ENCODE measurements at places on chromosomes 16 and 17. TPM values are rescaled to one million over a fixed set of nuclear protein-coding genes. Genes with fewer than 3 reads are reported as not detected.

Gene KRTAP3-2
- total RNA-seq, result not detected

Gene GUCY2D
- not detected for total RNA-seq

Gene CD7
- total RNA-seq, result 1.3 TPM

- H3K4me1 ChIP-seq, result no peaks in the 10 kb centered on the region
- H3K36me3 ChIP-seq, result no peaks in the 10 kb centered on the region
- no peaks in the 10 kb centered on the region for H3K27me3 ChIP-seq
- DNase-seq, result no peak
These were observed 9.5 kb upstream of the CMIP start for GRCh38 chr16:81435103-81435502.

GRCh38 chr16:54400261-54400660, 113.7 kb upstream of the IRX3 start:
- H3K27me3 ChIP-seq, result no peaks in the 10 kb centered on the region
- H3K27ac ChIP-seq, result no peak overlapping the region
- no peaks in the 10 kb centered on the region for H3K4me1 ChIP-seq
- no peak for DNase-seq
- no peak overlapping the region for H3K4me3 ChIP-seq

DNA sequence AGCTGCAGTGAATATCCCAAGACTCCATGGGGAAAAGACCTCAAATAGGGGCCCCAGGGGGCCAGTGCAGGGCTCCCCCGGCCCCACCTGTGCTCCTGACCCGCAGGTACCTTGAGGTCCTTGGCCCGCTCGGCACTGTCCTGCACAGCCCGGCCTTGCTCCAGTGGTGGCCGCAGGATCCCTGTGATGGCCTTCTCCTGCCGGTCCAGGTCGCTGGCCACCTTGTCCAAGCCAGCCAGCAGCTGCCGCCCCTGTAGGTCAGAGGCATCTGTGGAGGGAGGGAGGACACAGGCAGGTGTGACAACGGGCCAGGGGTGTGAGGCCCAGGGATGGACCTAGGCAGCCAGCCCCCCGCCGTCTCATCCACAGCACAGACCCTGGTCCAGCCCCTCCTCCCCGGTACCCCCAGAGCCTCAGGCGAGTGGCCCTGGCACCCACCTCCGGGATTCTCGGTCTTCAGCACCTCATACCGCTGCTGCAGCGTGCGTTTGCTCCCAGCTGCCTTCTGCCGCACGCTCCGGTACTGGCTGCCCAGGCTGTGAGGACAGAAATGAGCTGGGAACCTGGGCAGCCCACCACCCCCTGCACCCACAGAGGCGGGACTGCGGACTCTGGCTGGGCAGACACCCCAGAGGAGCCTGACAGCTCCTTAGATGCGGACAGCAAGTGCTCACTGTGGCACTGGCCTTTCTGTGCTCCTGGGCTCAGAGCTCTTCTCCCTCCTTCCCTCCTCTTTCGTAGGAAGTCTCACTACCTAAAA, 43.7 kb downstream of the PPL start:
- H3K27ac ChIP-seq, result no peak overlapping the region
- no peaks in the 10 kb centered on the region for H3K4me1 ChIP-seq
- no peaks in the 10 kb centered on the region for H3K27me3 ChIP-seq
- no peak for DNase-seq
- H3K36me3 ChIP-seq, result peaks cover 1% of the 10 kb centered on the region

DNA sequence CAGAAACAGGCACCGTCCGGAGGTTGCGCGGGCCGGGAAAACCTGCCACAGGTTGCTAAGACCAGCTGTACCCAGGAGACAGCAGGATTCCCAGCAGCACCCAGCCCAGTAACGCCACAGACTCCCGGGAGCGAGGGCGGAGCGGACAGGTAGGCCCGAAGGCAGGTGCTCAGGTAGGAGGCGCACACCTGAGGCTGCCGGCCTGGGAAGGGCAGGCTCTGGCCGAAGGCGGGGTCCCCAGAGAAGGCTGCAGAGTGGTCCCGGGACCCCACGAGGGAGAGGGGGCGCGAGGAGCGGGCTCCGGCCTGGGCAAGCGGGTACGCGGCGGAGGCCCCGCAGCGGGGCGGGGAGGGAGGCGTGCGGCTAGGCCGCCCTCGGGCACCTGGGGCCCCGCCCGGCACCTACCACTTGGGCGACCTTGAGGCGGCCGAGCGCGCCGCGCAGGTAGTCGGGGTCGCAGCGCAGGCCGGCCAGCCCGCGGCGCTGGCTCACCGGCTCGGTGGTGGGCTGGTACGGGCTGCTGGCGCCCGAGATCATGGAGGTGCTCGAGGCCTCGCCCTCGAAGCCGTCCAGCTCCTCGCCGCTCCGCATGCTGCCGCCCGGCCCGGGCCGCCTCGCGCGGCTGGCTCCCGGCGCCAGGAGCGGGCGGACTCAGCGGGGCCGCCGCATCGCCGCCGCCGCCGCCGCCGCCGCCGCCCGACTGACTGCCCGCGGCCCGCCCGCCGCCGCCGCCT, 441 bp downstream of the CMTM4 start:
- peak; percentile 72 for DNase-seq
- H3K4me3 ChIP-seq, result peak overlapping the region; percentile 82
- H3K27ac ChIP-seq, result peak overlapping the region; percentile 97
- no peaks in the 10 kb centered on the region for H3K27me3 ChIP-seq
- H3K36me3 ChIP-seq, result no peaks in the 10 kb centered on the region

GRCh38 chr16:50505714-50506542, 42.3 kb upstream of the NKD1 start:
- H3K27ac ChIP-seq, result no peak overlapping the region
- no peaks in the 10 kb centered on the region for H3K4me1 ChIP-seq
- H3K36me3 ChIP-seq, result no peaks in the 10 kb centered on the region
- DNase-seq, result no peak

GRCh38 chr16:60302676-60303075, 1568.6 kb upstream of the GOT2 start:
- DNase-seq, result no peak
- H3K4me3 ChIP-seq, result no peak overlapping the region
- H3K4me1 ChIP-seq, result no peaks in the 10 kb centered on the region
- H3K36me3 ChIP-seq, result no peaks in the 10 kb centered on the region
- no peak overlapping the region for H3K27ac ChIP-seq

Gene MRPS34
- 95.4 TPM for total RNA-seq

Gene MRPL45
- 27.9 TPM for total RNA-seq

Gene CA4
- 4.7 TPM for total RNA-seq

- H3K4me3 ChIP-seq, result no peak overlapping the region
- H3K27me3 ChIP-seq, result no peaks in the 10 kb centered on the region
- DNase-seq, result peak; percentile 12
- H3K36me3 ChIP-seq, result no peaks in the 10 kb centered on the region
These were observed 12.6 kb upstream of the ALDH3A1 start for GRCh38 chr17:19760746-19761145.

Gene LYZL6
- not detected for total RNA-seq

- DNase-seq, result no peak
- H3K4me3 ChIP-seq, result no peak overlapping the region
- H3K27ac ChIP-seq, result no peak overlapping the region
These were observed 162.4 kb upstream of the CHMP6 start for GRCh38 chr17:80829166-80829813.
